ENCODE measurements at places on chromosomes 12 and 14.

- DNase-seq, result no peak
Measured at GRCh38 chr12:9749640-9750039, 11.1 kb downstream of the CD69 start.

GRCh38 chr12:1564067-1564466, 30.3 kb downstream of the FBXL14 start:
- DNase-seq, result no peak

- no peak for DNase-seq
Measured at GRCh38 chr12:131196220-131196619, 242.5 kb downstream of the ADGRD1 start.

DNA sequence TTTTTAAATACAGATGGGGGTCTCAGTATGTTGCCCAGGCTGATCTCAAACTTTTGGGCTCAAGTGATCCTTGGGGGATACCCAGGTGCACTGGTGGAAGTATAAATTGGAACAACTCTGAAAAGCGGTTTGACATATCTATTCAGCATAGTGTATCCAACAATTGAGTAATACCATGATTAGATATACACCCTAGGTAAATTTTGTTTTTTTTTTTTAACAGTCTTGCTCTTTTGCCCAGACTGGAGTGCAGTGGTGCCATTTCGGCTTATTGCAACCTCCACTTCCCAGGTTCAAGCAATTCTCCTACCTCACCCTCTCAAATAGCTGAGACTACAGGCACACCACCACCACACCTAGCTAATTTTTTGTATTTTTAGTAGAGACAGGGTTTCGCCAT, 31.6 kb upstream of the SLC25A3 start:
- DNase-seq, result no peak

DNA sequence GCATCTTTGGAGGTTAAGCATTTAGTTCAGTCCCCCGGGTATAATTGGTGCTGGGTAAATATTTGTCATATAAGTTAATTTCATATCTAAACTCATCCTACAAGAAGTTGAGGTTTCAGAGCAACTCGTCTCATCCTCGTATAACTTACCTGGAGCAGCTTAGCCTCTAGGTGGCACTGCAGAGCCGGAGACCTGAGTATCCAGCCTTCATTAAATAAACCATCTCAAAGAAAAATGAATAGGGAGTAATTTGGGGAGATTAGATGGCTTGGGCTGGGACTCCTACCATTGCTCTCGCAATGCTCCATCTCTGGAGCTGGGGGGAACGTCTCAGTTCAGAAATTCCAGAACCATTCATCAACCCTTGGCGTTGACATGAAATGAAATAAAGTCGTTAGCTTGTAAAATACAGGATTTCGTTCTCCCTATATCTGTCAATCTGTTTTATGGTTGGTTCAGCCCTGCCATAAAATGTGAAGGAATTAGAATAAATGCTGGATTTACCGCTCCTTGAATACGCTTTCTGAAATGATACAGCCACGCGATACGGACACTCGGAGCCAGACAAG, 122.9 kb upstream of the TMEM132D start:
- peak; percentile 6 for DNase-seq

GRCh38 chr12:19757317-19757877, 318.1 kb downstream of the AEBP2 start:
- DNase-seq, result no peak

- no peak for DNase-seq
Measured at GRCh38 chr14:101478096-101478495, 83.2 kb upstream of the DIO3 start.

DNA sequence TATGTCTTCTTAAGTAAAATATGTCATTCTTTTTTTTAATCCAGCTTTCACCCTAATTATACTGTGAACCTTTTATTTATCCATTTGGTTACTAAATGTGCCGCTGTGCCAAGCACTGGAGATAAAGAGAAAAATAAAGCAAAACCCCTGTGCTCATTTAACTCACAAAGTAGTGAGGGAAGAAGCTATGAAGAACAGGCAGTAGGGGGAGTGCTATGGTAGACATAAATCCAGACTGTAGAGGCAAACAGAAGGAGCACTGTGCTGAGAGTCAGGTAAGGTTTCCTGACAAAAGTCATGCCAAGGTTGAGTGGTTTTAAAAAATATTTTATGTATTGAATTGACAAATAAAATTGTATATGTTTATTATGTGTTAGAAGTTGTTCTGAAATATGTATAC, 188.5 kb upstream of the SYT10 start:
- DNase-seq, result no peak

- no peak for DNase-seq
Measured at GRCh38 chr12:68461645-68462044, 129.5 kb upstream of the MDM1 start.

DNA sequence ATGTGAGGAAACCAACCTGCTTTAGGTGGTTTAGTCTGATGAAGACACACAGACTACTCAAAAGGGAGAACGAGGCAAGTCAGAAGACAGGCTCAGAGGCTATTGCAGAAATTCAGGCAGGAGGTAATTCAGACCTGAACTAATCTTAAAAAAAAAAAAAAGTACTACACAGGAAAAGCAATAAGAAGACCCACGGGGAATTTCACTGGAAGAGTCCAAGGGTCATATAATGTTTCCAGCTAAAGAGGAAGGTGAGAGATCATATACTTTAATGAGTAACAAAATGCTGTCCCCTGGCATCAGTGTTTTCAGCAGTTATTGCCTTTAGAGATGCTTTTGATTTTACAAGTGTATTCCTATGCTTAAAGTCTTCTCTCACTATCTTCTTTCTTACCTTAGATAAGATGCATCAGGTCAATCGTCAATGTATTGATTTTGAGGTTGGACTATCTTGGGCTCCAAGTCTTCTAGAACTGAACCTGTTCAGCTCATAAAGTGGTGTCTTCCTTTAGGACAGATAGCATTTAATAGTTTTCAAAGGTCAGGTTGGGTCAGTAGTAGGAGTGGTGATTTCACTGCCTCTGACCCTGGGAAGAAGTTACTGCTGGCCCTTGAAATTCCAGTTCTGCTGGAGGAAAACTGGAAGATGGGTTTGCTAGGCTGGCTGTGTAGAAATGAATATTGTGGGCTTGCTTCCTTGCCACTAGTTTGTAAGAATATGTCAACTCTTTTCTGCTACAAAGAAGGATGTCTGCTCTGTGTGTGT, 60.0 kb downstream of the FAR2 start:
- no peak for DNase-seq

GRCh38 chr12:132668191-132669088, 18.7 kb downstream of the POLE start:
- DNase-seq, result no peak

DNA sequence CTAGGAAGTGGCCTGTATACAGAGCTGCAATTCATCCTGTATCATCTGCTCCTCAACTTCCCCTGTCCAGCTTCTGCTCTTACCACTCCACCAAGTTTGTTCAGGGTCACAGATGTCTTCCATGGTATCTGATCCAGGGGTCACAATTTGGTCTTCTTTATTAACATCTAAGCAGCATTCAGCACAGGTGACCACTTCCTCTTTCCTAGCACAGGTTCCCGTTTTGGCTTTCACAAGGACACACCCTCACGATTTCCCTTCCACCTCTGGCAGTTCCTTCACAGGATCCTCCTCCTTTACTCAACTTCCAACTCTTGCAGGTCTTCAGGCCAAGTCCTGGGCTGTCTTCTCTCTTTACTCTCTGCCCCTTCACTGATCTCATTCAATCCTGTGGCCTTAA, 93.6 kb downstream of the TTC7B start:
- DNase-seq, result no peak

- no peak for DNase-seq
Measured at GRCh38 chr12:14756334-14757143, 46.7 kb downstream of the WBP11 start.

DNA sequence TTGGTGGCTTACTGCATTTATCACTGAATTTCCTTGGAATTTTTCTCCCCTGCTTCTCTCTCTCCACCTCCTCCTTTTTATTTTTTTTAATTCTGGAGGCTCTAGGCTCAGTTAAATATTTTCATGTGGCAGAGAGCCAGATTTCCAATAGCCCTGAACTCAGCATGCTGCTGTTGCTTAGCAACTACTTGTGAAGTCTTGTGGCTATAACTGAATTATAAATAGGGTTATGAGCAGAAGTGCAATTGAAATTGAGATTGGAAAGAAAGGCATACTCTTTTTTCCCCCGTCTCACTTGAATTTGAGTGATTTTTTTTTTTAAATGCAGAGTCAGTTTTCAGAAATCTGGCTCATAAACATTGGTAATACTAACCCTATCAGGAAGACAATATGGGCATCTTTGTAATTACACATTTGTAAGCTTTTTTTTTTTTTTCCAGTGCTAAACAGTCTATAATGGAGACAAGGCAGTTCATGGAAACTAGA, 38.3 kb downstream of the ATF7IP start:
- DNase-seq, result no peak

DNA sequence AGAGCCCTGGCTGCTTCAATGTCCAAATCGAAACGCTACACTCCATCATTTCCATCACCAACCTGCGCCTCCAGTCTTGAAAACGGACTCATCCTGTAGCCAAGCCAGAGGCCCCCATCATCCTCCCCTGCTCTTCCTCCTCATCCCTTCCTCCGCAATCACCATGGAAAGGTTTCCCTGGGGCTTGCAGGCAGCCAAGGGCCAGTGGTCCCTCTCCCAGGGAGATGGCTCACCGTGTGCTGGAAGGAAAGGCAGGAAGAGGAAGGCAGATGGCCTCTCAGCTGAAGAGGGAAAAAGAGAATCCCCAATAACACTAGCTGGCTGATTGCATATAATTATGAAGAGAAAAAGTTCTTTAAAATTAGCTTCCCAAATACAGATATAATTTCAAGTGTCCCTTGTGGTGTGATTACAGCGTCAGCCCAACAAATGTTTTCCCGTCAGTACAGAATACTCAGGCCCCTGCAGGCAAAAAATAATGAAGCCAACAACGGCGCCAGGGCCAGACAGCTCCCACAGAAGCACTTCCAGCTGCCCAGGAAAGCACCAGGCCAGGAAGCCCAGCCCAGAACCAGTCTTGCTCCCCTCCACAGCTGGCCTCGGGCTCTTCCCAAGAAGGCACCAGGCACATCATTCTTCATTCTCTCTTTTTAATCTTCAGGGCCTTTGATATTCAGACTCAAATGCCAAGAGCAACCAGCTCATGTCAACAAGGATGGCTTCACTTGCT, 24.7 kb downstream of the ITPK1 start:
- DNase-seq, result no peak

DNA sequence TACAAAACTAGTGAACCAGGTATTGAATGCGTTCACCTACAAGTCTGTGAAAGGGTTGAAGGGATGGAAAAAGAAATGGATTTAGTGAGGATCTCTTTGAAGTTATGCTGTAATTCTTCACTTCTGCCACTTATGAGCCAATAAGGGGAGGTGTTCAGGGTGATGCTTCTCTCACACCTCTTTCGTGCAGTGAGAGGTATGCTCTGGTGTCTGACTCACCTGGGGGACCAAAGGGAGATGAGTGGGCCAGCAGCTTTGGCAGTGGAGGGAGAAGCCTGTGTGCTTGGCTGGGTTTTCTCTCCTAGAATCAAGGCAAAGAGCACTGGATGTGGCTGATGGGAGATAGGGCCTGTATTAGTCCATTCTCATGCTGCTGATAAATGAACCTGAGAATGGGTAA, 45.4 kb downstream of the E2F7 start:
- no peak for DNase-seq

DNA sequence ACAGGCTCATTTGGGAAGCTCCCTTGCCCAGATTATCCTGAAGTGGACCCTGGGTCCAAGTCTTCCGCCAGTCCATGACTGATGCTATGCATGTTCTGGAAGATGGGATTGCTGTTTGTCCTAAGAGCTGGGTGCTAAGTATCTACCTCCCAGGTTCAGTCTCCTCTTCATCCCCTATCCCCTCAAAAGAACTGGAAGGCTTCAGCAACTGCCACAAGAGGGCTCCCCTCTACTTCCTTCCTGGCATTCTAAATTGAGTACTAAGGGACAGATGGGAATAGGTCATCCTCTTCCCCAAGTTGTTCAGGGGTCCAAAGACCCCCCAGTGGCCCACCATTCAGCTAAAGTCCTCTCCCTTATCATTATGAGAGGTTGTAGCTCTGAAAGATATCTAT, 9.0 kb upstream of the FKBP11 start:
- no peak for DNase-seq

- no peak for DNase-seq
Measured at GRCh38 chr12:114888448-114888847, 204.5 kb upstream of the TBX3 start.

GRCh38 chr12:72089678-72090077, 151.0 kb downstream of the TPH2 start:
- DNase-seq, result no peak

- DNase-seq, result no peak
Measured at GRCh38 chr12:2806700-2807099, 5.8 kb upstream of the ITFG2 start.

DNA sequence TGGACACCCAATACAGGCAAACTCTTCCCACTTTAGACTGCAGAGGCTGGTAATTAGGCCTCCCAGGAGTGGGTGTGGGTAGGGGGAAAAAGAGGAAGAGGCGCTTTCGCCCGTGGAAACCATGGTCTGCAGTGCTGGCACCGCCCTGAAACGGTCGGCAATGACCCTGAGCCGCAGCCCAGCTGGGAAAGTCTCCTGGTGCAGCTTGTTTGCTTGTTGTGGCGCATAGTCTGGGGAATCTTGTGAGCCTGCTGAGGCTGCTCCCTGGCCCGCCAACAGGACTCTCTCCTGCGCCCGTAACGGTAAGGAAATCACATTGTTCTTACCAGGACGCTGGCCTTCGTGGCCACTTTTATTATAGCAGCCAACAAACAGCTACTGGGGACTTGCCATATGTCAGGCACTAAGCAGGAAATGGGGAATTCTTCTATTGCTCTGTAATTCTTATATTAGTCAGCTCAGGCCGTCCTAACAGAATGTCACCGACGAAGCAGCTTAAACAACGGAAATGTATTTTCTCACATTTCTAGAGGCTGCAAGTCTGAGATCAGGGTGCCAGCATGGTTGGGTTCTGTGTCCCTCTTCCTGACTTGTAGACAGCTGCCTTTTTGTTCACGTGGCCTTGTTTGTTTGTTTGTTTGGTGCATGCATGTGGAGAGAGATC, 52.5 kb upstream of the RIN3 start:
- no peak for DNase-seq

DNA sequence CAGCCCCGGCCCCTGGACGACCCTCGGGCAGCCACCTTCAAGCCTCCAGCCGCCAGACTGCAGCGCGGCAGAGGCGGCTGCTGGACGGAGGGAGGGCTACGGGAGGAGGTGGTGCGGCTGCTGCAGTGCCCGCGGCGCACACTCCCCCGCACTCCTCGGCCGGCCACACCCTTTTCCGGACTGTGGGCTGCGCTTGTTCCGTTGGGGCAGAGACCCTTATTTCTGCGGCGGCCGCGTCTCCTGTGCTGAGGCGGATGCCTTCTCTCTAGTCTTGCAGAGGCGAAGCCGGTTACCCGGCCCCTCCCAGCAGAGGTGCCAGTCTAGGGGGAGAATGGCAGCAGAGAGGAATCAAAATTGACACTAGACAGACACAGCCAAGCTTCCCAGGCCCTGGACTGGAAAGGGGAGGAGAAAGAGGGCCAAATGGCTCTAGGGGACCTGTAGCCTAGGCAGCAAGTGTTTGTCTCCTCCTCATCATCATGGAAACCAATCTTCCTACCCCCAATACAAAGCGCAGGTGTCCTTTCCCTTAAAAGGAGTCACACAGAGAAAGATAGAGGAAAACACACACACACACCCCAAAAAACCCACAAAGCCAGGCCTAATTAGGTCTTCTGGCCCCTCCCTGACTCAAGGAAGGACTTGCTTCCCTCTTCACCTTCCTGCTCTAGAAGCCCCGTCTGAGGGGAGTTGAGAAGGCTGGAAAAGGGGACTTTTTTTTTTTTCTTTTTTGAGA, 1.3 kb downstream of the ESYT1 start:
- peak; percentile 56 for DNase-seq
